EH (cell line): ENCODE measurements at places on chromosomes 7 and 10.
A peak's percentile ranks its signal among the peaks of the same experiment; 100 is the strongest.

DNA sequence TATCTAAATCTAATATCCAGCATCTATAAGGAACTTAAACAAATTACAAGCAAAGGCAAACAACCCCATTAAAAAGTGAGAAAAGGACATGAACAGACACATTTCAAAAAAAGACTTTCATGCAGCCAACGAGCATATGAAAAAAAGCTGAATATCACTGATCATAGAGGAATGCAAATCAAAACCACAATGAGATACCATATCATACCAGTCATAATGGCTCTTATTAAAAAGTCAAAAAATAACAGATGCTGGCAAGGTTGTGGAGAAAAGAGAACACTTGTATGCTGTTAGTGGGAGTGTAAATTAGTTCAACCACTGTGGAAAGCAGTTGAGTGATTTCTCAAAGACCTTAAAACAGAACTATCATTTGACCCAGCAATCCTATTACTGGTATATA lies 334.4 kb upstream of the CACNA2D1 start:
- peak; percentile 31 for DNase-seq

DNA sequence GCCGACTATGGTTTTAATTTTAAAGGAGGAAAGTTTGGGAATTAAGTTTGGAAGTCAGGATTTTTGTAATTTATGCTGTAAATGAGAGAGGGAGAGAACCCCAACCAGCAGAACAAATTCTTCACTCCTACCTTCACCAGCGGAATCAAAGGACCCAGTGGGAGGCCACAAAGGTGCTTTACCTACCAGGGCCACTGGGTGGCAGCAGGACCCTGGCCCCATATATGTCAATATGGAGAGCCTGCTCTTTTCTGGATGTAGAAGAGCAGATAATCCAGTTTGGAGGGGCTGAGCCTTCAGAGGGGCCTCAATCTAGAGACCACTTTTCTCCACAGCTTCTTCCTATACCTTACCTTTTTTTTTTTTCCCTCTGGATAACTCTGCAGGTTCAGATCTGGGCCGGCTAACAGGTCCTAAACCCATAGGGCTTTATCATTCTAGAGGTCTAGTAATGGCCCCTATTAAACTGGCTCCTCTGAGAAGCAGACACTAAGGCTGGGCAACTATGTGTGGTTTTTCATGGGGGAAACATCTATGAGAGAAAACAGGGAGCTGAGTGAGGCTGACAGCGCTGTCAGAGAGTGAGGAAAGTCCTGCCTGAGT lies 8.5 kb upstream of the SCD start:
- peak; percentile 63 for DNase-seq

DNA sequence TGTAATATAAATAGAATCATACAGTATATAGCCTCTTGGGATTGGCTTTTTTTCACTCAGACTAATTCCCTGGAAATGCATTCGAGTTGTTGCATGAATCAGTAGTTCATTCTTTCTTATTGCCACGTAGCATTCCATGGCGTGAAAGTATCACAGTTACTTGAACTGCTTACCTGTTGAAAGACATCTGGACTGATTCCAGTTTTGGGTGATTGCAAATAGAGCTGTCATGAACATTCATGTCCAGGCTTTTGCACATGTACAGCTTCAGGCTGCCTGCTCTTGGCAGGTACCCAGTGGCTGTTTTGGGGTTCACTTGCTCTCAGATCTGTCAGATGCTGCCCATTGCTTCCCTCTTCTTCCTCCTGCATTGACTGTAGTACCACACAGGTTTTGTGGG lies 54.9 kb downstream of the LRGUK start:
- no peak for DNase-seq

- DNase-seq = peak; percentile 52
Observed at GRCh38 chr7:23618241-23618640, 21.1 kb downstream of the CCDC126 start.

DNA sequence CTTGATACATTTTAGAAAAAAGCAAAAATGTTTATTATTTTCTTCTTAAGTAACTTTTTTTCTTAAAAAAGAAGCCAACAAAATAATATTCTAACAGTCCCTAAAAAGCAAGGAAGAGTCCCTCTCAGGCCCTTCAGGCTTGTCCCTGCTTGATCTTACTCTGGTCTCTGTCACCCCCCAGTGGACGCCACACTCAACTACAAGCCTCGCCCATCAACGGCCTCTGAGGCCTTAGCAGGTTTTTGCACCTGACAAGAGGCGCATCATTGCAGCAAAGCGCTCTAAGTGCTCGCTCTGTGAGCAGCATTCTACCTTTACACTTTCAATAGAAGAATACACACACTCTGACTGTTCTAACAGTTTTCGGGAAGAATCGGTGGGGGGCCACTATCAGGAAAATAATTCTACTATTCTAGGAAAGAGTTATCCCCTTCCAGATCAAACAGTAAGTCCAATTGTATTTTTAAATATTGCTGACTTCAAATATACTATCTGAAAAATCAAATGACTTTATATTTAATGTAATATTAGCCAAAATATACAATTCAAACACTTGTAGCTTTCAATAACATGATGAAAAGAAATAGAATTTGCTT lies 139.2 kb downstream of the USP6NL start:
- DNase-seq = peak; percentile 58

- peak; percentile 11 for DNase-seq
Observed at GRCh38 chr7:150955519-150956394, 22.4 kb downstream of the KCNH2 start.

DNA sequence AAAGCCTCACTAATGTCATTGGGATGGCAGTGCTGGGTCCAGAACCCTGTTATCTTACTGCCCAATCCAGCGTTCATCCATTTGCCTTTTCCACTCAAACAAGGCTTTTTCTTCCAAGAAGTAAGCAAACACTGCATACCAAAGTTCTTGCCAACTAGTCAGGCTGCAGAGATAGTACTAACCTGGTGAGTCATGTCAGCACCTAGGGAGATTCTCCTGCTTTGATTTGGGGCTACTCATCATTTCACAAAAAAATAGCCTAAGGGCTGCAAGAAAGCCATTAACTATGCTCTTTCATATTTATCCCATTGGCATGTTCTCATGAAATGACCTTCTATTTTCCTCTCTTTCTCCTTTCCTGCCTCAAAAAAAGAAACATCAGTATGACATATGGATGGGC lies 142.6 kb downstream of the TWIST1 start:
- peak; percentile 83 for DNase-seq

DNA sequence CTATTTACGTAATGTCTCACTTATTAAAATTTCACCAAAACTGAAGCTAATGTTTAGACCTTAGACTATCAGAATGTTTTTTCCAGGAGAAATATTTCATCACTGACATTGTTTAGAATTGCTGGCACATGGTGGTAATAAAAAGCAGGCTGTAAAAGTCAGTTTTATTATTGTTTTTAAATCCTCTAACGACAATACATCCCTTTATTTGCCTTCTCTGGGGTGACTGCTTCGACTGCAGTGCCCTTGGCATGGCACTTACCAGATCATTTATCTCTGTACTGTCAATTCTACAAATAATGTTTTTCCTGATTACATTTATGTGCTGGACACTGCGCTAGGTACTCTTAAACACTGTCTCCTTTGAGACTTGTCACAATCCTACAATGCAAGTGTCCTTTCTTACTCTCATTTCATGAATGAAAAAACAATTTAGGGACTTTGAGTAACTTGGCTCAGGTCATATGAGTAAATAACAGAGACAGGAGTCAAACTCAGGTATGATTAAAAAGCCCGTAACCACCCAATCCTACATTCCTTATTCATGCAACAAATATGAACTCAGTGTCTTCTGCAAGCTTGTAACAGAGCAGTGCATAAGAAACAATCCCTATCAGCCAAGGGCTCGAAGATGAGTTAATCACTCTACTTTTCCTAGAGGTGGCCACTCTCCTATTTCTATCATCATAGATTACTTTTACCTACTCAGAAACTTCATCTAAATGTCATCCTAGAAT lies 5.6 kb upstream of the ING3 start:
- no peak for DNase-seq

GRCh38 chr7:80392229-80393169 lies 119.4 kb downstream of the GNAT3 start:
- DNase-seq = peak; percentile 55

GRCh38 chr10:99329554-99330346 lies 594 bp downstream of the CNNM1 start:
- peak; percentile 41 for DNase-seq

- DNase-seq = no peak
Observed at GRCh38 chr10:5090551-5090950, 3.7 kb upstream of the AKR1C3 start.
